Activated CD4-positive, alpha-beta T cell treated with anti-CD3 and anti-CD28 coated beads, Interleukin-2, amount 50 U/mL, for 24 hours (primary cell): ENCODE measurements at places on chromosomes 4 and X.

DNA sequence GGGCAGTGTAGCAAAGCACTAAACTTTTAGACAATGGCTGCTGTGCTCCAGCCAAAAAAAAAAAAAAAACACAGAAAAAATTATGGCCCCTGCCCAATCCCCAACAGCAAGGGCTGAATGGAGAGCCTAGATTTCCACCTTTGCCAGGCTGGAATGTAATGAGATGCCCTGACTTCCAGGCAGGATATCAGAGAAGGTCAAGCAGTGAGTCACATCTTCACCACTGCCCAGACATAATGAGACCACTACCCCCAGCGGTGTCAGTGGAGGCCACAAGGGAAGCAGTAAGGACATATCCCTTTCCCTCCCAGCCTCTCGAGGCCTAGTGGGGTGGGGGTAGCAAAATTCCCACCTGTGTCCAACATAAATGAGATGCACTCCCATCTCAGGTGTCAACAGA lies 216.3 kb upstream of the LEF1 start:
- no peak for DNase-seq

- no peak for DNase-seq
Observed at GRCh38 chrX:74383611-74384010, 37.7 kb upstream of the SLC16A2 start.

GRCh38 chr4:169818063-169818679 lies 60.4 kb upstream of the HPF1 start:
- no peak for DNase-seq

GRCh38 chrX:1321674-1322073 lies 14.9 kb upstream of the IL3RA start:
- DNase-seq: no peak

GRCh38 chr4:136742333-136742732 lies 790.0 kb downstream of the PCDH18 start:
- no peak for DNase-seq

DNA sequence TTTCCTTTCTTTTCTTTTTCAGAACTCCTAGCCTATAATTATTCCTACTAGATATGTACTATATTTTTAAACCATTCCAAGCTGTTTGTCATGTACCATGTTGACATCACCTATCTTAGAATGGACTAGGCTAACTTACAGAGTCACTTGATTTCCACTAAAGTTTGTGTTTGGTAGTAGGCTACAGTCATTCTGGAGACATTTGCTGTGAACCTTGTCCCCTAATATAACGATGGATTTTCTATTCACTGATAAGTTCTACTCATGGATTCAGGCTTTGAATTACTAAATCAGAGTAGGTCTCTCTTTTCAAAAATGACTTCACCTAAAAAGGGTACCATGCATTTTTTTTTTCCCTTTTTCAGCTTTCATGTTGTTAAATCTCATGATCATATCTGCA lies 93.4 kb downstream of the PHEX start:
- DNase-seq: no peak

- DNase-seq: no peak
Observed at GRCh38 chr4:108172231-108172752, 3.6 kb upstream of the LEF1 start.

GRCh38 chr4:16684097-16684496 lies 214.3 kb downstream of the LDB2 start:
- no peak for DNase-seq

GRCh38 chrX:119605464-119606279 lies 552 bp downstream of the NKRF start:
- peak; percentile 17 for DNase-seq

DNA sequence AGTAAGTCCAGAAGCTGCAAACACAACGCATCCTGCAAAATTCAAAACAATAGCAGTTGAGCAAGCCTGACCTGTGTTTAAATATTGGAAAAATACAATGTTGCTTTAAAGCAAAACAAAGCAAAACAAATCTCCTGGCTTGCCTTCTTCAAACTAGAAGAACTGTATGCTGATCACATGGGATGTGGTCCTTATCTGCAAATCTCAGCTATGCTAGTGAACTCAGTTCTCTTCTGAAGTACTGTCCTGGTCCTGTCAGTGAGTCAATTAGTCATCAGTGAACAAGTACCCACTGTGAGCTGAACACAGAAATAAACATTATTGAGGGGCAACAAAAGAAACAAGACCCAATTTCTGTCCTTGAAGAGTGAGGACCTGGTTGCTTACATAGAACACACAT lies 522.5 kb downstream of the SMARCA1 start:
- DNase-seq: no peak

GRCh38 chrX:153731117-153731844 lies 6.6 kb downstream of the ABCD1 start:
- DNase-seq: no peak

GRCh38 chr4:181259081-181259709 lies 984.0 kb upstream of the TENM3 start:
- no peak for DNase-seq

GRCh38 chrX:101203761-101204351 lies 15.7 kb upstream of the DRP2 start:
- DNase-seq: no peak

- DNase-seq: no peak
Observed at GRCh38 chrX:106874075-106874474, 29.1 kb downstream of the RIPPLY1 start.

- DNase-seq: no peak
Observed at GRCh38 chr4:105329081-105329480, 144.8 kb downstream of the PPA2 start.

DNA sequence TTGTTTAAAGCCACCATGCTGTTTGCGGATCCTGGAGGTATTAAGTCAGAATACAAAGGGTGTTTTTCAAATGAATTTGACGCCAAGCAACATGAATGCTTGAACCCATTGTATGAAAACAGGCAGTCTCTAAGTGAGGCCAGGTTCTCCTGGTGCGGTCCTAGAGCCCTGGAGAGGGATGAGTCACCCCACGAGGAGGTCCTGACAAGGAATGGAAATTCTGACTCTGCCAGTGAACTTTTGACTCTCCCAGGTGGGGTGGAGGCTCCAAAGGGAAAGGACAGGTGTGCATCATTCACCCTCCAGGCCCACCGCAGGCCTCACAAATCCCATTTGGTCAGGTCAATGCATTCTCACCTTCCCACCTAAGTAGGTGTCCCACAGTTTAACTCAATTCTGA lies 1.5 kb downstream of the TRIM2 start:
- DNase-seq: peak; percentile 23

- DNase-seq: no peak
Observed at GRCh38 chr4:61896634-61897033, 696.5 kb downstream of the ADGRL3 start.

DNA sequence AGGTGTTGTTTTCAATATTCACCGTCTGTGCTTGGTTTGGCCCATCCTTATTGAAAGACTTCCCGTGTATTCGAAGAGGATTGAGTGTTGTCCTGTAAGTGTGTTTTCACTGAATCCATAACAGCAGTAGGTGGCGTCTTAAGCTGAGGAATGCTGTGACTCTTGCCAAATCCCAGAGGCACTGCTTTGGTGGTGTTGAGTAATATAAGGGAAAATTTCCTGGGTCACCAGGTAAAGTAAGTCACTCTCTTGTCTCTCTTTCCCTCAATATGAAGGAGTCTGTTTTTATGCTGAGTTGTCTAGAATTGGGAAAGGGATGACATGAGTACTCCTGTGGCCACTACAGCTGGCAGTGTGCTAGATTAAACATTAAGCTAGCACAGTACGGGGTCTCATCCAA lies 146.7 kb upstream of the ZXDB start:
- no peak for DNase-seq

DNA sequence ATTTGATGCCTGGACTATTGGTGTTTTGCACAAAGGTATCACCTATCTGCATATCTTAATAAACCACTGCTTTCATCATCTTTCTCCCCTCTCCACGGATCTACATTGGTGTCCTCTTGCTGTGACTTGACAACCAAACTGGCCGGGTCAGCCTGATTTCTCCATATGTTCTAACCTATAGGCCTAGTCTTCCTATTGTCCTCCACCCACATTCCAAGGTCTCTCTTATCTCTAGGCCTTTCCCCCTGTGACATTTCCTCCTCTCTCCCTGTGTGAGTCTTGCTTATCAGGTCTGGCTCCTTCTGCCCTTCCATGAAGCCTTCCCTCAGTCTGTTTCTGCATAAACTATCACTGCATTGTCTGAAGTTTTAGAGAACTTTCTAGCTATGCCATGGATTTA lies 33.7 kb downstream of the ARHGAP24 start:
- DNase-seq: no peak

DNA sequence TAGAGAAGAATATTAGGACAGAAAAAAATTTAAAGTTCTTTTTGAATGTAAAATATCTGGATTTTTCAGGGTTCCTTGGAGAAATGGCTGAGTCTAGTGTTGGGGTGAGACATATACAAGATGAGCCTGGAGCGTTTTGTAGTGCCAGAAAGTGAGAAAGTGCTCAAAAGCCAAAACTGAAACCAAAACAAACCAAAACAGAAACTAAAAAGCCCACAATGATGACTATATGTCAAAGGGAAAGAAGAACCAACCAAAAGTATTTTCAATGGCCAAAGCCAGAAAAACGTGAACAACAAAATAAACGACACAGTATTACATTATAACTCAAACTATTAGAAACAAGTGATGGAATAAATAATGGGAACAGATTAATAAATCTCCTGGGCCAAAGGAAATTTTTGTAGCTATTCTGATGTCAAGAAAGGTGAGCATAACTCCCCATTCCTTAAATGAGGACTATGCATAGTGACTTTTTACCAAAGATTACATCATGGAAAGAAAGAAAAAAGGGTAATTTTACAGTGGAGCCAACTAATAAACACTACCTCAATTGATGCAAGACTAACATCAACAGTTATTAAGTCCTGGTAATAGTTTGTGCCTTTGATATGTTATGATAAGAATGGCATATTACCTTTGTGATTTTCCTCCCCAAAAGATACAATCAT lies 1137.6 kb downstream of the C4orf33 start:
- no peak for DNase-seq

DNA sequence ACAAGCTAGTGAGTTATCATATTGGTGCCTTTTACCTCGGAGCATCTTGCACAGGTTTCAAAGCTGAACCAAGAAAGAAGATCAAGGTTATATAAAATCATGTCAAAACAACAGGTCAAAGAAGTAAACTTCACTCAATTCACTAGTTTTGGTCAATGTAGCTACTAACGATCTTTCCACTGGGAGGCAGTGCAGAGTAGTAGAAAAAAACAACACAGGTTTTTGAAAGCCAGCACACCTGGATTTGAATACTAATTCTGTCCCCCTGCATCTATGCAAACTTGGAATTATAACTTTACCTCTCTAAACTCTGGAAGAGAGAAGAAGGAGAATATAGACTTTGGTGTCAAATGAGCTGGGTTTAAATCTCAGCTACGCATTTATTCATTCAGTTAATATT lies 266.1 kb downstream of the GRIA3 start:
- DNase-seq: no peak

- no peak for DNase-seq
Observed at GRCh38 chr4:31100536-31100935, 380.4 kb downstream of the PCDH7 start.

DNA sequence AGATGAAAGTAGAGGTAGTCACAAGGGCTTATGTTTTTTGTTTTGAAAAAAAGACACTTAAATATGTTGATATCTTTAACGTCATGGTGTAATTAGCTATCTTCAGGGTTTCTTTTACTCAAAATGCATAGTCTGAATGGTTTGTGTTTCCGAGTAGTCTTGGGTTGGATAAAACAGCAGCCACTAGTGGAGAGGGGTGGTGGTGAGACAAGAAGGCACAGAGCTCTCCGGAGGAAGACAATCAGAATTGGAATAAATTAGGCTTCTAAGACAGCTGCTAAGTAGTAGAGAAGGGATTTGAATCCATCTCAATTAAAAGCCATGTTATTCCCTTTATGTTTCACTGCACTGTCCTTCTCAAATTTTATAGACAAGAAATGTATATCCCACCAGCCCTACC lies 240.4 kb upstream of the VEGFC start:
- no peak for DNase-seq

DNA sequence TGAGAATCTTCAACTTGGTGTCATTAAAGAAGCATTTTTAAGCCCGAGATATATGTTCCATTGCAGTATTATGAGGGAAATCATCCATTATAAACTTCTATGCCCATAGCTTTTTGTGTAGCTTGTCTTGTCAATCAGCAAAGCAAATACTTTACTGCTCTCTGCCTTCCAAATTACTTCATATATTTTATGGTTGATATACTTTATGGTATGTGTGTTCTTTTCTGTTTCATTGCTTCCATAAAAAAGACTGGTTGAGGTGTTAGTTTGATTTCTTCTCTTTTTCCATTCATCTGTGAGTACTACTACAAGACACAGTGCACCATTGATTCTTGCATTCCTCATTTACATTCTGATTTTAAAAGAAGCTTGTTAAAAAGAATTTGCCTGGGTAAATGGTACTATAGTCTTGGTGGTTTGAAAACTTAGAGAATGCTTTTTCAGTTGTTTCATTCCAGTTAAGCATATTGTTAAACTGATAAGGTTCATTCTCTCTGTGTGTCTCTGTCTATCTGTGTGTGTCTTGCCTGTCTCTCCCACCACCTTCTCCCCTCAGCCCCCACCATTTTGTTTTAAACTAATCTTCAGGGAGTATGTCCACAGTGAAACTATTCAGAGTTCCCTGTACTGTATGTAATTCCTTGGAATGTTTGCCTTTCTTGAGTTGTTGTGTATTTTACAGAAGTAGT lies 27.1 kb downstream of the STAG2 start:
- DNase-seq: no peak

DNA sequence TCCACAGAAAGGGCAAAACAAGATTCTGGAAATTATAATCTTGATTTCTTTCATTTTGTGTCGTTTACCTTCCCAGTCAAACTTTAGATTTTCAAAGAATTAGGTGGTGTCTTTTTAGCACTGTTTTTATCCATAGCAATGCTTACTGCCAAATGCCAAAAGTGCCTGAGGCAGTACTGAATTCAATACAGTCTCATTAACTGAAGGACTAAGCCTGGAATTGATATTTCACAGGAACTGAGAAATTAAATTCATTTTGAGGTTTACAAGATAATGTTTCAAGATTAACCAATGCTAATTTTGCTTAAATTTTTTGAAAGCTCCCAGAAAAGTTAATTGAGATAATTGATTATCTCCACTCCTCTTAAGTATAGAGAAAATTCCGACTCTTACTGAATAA lies 68.8 kb upstream of the ARHGAP24 start:
- no peak for DNase-seq
